ENCODE measurements at places on chromosomes 3 and 15.

DNA sequence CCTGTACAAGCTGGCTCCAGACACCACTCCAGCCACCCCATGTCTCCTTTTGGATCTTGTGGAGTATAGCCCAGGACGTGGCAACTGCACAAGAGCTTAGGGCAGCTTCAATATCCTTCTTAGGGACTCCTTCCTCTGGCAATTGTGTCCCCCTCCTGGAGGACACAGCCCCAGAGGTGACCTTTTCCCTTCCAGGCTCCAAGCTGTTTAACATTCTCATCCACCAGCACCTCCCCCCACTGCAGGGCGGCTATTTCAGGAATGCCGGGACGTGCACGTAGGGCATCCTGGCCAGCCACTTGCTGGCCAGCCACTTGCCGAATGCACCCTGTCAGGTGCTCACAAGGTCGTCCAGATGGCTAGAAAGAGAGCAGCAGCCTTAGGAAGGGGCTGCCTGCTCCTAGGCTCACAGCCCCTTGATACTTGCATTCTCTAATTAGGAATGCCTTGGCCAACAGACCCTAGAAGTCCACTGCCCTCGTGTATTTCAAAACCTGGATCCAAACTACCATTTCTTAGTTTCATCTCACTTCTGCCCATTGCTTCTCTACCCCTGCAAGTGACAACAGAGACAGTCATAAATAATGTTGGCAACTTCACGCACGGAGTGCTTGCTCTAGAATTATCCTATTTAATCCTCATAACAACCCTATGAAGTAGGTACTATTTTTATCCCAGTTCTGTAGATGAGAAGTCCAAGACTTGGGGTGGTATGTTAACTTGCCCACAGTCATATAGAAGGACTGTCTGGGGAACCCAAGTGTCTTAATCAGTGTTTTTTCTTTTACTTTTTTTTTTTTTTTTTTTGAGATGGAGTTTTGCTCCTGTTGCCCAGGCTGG lies 24.5 kb upstream of the IDH2 start:
- no peak for DNase-seq

GRCh38 chr3:108183181-108183580 lies 39.0 kb downstream of the IFT57 start:
- DNase-seq, result no peak

DNA sequence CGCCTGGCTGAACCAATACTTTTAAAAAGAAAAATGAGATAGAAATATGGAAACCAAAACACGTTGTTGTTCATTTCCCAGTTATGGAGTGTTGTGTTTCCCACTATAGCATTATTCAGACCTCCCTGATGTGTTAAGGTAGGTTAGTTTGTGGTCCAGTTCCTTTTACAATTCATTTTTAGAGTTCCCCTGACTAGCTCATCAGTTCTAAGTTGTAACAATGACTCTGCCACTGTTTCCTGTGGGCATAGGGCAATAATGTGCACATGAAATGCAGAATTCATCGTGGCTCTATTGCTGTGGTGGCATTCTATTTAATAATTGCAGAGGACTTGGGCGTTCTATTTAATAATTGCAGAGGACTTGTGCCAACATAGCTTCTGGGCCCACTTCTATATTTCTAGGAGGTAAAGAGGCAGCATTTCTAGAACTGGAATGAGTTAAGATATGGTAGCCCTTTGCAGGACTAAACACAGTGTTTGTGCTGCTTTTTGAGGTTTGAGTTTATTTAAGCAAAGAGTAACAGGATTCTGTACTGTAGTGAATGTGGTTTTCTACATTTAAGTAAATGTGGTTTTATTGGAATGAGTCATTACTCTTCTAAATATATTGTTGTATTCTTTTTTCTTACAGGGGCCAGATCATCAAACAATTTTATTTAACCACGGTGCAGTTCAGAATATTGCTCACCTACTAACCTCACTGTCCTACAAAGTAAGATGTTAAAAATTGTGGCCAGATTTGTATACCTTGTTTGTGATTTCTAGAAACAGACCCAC lies 47.5 kb downstream of the ARMC8 start:
- no peak for DNase-seq

- DNase-seq, result no peak
Measured at GRCh38 chr3:24591661-24592555, 97.3 kb upstream of the THRB start.

DNA sequence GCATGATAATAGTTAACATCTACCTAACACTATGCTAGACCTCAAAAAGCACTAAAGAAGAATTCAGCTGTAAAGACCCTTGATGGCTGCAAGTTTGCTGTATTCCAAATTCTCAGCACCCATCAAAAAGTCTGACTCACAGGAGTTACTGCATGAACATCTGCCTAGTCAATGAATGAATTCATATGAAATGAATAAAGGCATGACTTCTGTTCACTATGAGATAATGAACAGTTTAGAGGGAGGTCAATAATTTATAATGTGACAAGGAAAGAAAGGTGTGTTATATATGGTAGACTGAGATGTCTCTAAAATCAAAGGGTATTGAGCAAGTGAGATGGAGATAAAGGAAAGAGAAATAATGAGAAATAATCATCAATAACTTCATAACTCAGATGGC lies 508.2 kb upstream of the TGFBR2 start:
- DNase-seq, result no peak

GRCh38 chr3:180989291-180990163 lies at the start of gene DNAJC19:
TSS of gene DNAJC19 (minus strand) at chr3:180989736. CDS start at chr3:180989602, 134 bp downstream.
- DNase-seq, result peak; percentile 79
